KG1 (cell line): ENCODE measurements at places on chromosomes 4 and X.

GRCh38 chr4:173998471-173999144, 284.9 kb downstream of the FBXO8 start:
- DNase-seq, result no peak

DNA sequence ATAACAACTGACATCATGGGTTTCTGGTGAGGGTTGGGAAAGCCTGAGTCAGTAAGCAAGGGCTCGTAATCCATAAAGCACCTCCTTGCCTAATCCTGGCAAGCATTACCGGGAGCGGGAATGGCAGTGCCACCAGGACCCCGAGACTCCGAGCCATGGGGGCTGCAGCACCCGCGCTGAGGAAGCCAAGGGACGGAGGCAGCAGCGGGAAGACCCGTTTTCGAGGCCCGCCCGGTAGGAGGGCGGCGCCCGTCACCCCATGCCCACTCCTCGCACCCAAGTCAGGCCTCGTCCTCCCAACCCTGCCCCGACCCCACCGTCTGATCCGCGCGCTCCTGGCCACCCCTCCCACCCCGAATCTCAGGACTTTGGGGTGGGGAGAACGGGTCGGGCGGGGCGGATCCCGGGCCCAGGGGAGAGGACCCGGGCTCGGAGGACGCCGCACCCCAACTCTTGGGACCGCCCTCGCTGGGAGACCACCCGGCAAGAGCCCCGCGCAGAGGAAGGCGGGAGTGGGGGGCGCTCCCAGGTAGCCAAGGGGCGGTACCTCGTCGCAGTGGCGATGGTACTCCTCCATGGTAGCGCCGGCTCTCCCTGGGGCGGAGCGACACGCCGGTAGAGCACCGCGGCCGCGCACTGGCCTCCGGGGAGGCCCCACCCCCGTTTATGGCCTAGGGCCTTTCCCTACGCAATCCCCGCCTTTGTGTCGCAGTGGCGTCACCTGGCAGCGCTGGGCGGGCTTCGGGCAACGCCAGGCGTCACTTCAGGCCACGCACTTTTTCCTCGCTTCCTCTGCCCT, at the start of gene DYNLT3:
Gene DYNLT3 (minus strand): TSS at position 638 of the 799 bp plus-strand sequence. CDS start 61 bp downstream, at position 577.
- peak; percentile 10 for DNase-seq

- DNase-seq, result no peak
These were observed 41.1 kb downstream of the REELD1 start for GRCh38 chr4:146255463-146255862.

- no peak for DNase-seq
These were observed 387.8 kb downstream of the DCAF12L2 start for GRCh38 chrX:125778261-125778660.
